ENCODE measurements at places on chromosomes 12 and 14.
A peak's percentile ranks its signal among the peaks of the same experiment; 100 is the strongest.

DNA sequence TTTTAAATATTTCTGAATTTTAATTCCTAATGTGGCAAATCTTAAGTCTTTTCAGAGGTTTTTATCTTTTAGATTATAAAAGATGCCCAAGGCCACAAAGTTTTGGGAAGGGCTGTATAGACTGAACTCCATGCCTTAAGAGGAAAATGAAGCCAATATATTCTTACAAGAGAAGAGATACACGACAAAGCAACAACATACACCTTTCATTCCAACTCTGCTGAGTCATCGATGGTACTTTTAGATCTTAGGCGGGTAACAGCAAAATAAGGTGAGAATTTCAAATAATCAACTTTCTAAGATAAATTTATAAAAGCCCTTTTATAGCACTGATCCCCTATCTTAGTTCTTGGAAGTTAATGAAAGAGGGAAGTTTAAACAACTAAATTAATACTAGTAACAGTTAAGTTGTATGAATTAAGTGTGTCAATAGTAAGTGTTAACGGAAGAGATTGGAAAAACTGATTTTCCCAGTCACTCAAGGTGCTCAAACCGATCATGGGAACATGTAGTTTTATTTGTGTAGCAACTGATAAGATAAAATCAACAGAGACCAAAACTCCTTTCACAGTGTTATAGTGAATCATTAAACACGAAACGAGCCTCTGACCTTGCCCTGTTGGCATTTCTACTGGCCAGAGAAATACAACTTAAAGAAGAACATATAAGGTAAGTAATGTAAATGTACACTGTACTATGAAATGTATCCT lies 18.8 kb upstream of the PIK3C2G start:
- no peak for DNase-seq

DNA sequence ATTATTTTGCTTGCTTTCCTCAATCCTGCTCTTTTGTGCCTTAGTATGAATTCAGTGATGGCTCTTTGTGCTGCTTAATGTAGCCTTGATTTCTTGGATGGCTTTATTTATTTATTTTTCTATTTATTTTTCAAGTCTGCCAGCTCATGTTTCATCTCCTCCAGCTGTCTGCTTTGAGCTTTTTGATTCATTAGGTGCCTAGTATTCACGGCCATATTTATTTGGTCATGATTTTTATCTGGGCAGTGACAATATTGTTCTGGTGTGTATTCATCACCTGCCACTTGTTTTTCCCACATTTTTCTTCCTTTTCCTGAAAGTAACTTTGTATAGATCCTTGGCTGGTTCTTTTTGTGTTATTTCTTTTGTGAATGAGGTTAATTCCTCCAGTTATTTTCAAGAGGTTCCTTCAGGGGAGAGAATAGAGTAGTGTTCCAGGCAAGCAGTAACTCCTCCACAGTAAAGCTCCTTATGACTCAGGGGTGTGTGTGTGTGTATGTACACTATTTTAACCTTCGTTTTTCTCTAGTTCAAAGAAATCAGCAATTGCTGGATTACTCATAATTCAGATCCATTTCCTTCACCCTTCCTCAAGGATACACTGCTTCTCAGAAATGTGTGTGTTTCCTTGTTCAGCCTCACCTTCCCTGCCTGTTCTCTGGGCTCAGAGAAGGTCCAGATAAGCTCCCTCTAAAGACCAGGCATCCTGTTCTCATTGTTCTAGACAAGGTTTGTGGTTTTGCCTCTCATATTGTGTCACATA lies 51.6 kb upstream of the PMCH start:
- DNase-seq: no peak

GRCh38 chr12:26298785-26299621 lies 103.6 kb downstream of the SSPN start:
- DNase-seq: no peak

DNA sequence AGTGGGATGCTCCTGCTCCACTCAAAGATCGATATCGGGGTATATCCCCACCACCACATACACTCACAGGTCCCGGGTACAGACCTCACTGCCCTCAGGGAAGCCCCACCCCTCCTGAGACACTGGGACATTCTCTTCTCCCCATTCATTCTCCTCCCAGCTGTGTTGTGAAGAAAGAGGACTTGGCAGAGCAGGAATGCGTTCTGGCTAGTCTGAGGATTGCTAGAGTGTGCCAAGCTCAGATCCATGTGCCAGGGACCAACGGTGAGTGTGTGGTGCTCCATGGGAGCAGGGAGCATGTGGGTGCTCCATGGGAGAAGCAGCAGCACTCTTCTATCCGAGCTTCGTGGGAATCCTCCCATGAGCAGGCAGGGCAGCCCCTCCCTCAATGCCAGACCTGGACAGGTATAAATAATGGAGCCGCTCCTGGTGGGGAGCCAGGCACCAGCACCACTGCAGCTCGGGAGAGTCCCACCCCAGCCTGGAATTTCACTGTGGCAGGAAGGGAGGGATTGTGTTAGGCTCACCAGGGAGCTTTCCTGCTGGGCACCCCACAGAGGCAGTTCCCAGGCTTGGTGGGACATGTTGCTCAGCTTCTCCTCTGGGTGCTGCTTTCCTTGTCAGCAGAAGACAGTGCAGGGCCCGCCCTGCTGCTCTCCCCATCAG lies 2.3 kb upstream of the KRT5 start:
- no peak for DNase-seq

GRCh38 chr12:76424941-76425340 lies 76.7 kb upstream of the BBS10 start:
- DNase-seq: no peak

DNA sequence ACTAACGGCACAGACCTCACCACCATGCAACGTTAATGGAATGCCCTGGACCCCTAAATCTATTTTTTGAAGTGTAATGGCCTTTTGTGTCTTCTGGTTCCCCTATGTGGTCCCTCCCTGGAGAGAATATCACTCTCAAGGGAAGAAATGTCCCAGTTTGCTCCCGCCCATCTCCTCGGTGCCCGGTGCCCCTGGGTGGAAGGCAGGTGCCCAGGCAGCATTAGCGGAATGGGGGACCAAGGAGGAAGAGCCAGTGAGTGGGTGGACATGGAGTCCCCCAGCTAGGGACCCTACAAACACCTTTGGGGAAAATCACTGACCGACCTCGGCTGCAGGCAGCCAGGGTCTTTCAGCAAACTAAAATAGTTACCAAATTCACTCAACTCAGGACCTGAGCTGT lies 212.1 kb upstream of the RTL1 start:
- DNase-seq: no peak

DNA sequence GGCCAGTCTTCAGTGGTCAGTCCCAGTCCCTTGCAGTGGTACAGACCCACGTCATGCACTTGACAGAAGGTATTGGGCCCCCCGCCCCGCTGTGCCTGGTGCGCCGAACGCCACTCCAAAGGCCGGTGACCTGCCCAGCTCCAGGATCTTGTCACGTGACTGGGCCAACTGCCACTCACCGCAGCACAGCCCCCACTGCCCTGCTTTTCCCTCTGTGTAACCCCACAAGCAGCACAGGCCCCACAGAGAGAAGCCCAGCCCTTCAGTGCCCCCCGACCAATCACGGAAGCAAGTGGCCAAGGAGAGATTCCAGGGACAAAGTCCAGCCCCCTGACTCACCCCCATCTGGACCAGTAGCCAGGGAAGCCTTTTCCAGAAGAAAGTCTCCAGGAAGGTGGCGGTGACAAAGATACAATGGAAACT lies 498 bp downstream of the GPR132 start:
- DNase-seq: no peak

GRCh38 chr12:114696443-114697242 lies 12.7 kb upstream of the TBX3 start:
- DNase-seq: no peak

DNA sequence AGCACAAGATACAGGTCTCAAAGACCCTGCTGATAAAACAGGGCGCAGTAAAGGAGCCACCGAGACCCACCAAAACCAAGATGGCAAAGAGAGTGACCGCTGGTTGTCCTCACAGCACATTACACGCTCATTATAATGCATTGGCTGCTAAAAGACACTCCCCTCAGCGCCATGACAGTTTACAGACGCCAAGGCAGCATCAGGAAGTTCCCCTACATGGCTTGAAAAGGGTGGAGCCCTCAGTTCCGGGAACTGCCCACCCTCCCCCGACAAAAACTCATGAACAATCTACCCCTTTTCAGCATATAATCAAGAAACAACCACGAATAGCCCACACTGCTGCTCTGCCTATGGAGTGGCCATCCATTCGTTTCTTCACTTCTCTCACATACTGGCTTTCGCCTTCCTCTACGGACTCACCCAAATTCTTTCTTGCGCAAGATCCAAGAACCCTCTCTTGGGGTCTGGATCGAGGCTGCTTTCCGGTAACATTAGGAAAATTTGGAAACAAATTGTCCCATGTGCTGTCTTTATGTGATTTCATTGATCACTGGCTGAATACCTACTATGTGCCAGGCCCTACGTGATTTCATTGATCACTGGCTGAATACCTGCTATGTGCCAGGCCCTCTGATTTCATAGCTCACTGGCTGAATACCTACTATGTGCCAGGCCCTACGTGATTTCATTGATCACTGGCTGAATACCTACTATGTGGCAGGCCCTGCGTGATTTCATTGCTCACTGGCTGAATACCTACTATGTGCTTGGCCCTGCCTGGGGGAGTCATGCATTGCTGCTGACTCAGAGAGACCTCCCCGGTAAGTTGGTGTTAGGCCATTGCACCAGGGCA lies 126.4 kb downstream of the PIWIL1 start:
- peak; percentile 35 for DNase-seq

DNA sequence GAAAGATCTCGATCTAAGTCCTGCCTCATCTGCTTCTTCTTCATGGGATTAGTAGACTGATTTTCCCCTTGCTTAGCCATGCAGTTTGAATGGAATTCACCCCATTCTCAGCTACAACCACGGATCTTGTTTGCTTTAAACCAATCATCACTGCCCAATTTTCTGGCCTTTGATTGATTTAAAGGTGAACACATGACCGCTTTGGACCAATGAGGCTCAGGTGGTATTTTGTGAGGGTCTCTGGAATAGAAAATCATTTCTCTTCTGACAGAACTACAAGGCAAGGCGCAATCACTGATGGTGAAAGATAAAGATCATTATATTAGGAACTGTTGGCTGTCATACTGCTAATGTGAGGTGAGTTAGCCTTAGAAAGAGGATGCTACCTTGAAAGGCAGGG lies 213.0 kb upstream of the PLEKHG7 start:
- DNase-seq: no peak
